ENCODE measurements at places on chromosomes 3 and 15.
A peak's percentile ranks its signal among the peaks of the same experiment; 100 is the strongest.

- DNase-seq: no peak
These were observed 49.3 kb downstream of the CCNB2 start for GRCh38 chr15:59154243-59154642.

GRCh38 chr3:95272781-95273180 lies 1209.9 kb downstream of the NSUN3 start:
- no peak for DNase-seq

DNA sequence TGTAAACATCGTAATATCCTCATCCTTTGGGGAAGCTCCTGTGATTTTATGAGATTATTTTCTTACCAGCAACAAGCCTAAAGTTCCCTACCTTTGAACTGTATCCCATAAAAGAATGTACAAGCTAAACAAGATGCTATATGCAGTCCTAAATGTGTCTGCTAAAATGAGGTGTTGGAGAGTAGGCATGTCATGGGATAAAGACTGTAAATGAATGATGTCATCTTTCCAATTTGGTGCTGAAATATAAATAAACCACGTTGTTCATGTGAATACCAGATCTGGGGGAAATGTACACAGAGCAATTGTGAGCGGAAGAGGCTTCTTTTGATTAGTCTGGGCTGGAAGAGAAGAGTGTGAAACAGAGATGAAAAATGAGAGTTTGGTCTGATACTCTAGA lies 214.9 kb upstream of the WNT5A start:
- DNase-seq: no peak

DNA sequence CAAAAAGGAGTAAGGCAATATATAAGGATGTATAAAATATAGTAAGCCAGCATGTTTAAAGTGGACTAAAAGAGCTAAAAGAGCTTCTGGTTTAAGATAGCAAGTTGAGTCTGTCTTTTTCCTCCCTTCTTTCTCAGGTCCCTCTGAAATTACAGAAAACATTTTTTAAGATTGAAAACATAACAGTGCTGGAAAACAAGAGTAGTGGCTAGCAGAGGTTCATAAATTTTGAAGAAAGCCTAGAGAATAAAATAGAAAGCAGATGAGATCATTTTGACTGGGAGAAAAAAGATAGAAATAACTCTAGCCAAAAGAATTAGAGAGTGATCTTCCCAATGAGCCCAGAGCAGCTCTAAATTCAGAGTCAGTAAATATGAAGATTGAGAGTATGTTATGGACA lies 41.9 kb downstream of the ATP8B4 start:
- DNase-seq: no peak

DNA sequence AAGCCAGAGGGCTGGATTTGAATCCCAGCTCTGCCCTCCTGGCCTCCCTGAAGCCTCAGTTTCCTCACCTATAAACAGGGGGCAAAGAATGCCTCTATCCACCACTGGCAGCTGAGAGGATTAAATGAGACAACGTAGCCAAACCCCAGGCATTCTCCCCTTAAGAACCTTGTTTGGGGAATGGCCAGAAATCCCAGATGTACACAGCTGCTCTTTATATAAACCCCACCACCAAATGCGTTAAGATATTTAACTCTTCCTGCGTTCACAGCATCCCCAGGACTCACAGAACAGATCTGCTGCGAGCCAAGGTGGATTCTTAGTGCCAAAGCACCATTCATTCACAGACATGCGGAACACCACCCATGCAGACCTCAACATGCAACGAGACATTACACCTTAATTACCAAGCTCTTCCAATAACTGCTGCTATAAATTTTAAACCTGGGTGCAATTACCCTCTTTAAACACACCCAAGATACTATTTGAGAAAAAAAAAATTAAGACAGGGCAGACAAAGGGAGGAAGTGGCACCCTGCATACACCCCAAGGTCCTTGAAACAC lies 5.2 kb downstream of the TLE3 start:
- DNase-seq: no peak

DNA sequence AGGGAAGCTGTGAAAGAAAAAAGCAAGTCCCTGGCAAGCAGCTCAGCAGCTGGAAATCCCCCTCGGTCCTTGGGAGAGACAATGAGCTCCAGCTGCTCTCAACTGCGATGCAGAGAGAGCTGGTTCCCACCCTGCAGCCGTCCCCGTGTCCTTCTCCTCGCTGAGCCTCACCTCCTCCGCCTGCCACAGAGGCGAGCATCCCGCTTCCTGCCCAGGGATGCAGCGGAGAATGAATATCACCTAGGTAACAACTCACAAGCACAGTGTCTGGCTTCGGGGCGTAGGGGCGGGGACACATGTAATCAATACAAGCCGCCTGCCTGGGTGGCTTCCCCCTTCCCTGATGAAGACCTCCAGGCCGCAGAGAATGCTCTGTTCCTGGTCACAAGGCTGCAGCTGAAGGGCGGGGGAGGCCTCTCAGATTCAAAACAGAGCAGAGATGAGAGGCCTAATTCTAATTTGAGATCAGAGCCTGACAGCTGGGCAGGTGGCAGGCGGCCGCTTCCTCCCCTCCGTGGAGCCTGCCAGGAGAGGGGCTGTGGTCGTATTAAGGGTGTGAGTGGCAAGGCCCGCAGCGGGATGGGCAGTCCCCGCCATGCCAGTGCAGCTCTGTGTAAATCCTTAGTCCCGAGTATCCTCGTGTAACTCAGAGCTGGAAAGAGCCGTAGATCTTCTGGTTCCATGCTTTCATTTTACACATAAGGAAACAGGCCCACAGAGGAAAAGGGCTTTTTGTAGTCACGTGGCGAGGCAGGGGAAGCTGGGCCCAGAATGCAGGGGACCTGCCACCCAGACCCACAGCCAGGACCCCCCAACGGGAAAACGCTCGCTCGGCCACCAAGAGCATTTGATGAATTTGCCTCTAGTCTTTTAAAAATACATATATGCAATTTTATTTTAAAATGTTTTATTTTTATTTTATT lies 24.3 kb downstream of the ZDHHC19 start:
- DNase-seq: peak; percentile 30

GRCh38 chr15:42507514-42507913 lies 12.1 kb downstream of the SNAP23 start:
- DNase-seq: no peak

- DNase-seq: no peak
These were observed 67.6 kb downstream of the NLGN1 start for GRCh38 chr3:173465112-173465511.

- no peak for DNase-seq
These were observed 199.2 kb downstream of the IL5RA start for GRCh38 chr3:2910997-2911396.

DNA sequence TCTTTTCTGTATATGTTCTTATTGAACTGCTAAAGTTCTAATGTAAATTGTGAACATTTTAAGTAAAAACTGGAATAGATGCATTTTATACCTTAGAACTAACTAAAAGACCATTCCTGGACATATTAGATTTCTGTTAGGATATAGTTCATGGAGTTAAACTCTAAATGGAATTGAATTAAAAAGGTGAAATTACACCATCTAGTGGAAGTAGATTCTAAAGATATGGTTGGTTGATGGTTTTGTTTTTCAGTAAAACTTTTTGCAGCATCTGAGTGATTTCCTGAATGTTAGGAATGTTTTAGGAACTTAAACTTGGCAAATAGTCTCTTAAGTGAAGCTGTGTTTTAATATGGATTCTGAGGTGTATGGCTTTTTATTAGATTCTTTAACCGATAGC lies 96.8 kb downstream of the SLMAP start:
- no peak for DNase-seq

DNA sequence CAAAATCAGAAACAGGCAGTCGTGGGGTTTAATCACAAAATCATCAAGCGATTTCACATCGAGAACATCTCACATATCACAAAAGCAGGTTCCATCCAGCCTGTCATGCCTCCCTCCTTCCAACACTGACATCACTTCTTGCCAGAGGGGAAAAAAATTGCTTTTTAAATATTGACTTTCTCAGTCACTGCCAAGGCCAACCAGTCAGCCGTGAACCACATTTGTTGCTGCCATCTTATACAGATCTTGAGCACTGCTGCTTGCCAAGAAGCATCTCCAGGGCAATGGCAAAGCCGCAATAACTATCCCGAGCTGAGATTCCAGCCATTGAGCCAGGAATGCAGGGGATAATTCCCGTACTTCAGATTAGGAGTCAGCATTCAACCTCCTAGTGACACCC lies 174.6 kb downstream of the ANXA2 start:
- no peak for DNase-seq

GRCh38 chr15:38231436-38231835 lies 21.2 kb upstream of the SPRED1 start:
- DNase-seq: no peak

- DNase-seq: no peak
These were observed 57.1 kb upstream of the ETV5 start for GRCh38 chr3:186166036-186166435.

DNA sequence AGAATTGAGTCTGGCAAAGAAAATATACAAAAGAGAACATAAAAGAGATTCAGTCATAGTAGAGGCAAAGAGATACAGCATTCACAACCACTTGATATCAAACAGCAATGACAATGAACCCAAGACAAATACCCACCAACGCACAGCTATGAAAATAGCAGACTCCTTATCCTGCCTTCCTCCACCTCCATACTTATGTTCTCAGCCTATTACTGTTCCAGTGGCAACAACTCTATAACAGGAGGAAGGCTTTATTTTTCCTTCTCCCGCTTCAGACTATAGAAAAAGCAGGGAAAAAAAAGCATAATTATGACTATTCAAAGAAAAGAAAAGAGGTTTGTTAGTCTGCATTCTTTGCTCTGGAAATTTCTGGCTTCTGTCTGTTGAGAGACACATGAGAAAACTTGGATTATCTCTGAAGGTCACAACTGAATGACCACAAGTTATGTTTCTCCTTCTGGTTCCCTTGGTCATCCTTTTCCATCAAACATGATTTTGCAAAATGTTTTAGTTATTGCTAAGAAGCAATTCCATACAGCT lies 81.2 kb upstream of the PLXND1 start:
- no peak for DNase-seq

- DNase-seq: no peak
These were observed 85.1 kb downstream of the ZBTB20 start for GRCh38 chr3:115062009-115062408.

DNA sequence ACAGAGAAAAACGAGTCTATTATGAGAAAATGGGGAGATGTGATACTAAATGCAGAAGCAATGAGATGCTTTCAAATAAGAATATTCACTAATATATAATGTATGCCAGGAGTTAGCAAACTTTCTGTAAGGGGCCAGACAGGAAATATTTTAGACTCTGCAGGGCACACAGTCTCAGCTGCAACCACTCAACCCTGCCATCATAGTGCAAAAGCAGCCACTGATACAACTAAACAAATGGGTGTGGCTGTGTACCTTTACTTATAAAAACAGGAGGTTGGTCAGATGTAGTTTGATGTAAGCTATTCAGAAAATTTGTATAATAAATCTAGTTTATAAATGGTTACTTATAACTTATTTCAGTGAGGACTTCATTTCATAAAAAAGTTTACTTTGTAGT lies 78.1 kb downstream of the FBXL22 start:
- no peak for DNase-seq

DNA sequence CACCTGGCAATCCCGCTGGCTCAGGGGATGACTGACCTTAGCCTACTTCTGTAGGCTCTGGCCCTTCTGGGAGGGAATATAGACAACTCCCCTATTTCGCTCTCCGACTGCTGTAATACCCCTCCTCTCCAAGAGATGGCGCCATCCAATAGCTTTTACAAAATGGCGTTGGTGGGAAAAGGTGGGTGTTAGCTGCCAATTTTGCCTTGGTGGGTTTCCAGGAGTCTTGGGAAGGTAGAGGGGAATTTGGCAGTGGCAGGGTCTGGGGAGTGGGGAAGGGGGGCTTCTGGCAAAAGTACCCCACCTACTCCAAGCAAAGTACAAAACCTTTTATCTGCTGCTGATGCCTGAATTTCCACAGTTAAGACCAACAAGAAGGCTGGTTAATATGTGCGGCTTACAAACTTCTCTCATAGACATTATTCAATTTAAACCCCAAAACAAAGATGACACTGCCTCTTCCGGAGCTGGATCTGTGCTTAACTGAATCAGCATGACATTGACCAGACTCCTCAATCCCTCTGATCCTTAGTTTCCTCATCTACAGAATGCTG lies 62.1 kb downstream of the RASGRF1 start:
- DNase-seq: no peak

DNA sequence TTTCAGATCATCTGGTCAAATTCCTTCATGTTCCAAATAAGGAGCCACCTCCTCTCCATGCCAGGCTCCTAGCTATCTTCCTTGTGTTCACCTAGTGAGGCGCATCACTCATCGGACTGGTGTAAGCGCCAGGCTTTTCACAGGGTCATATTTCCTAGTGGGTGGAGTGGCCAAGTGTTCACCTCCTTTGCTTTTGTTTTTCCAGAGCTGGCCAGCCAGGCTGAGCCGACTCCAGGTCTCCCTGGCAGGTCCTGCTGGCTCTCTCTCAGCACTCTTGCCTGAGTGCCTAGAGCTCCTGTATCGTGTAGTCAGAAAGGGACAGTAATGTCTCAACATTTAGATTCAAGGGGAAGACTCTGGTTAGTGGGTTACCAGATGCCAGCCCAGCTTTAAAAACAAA lies 31.0 kb downstream of the HEG1 start:
- no peak for DNase-seq

DNA sequence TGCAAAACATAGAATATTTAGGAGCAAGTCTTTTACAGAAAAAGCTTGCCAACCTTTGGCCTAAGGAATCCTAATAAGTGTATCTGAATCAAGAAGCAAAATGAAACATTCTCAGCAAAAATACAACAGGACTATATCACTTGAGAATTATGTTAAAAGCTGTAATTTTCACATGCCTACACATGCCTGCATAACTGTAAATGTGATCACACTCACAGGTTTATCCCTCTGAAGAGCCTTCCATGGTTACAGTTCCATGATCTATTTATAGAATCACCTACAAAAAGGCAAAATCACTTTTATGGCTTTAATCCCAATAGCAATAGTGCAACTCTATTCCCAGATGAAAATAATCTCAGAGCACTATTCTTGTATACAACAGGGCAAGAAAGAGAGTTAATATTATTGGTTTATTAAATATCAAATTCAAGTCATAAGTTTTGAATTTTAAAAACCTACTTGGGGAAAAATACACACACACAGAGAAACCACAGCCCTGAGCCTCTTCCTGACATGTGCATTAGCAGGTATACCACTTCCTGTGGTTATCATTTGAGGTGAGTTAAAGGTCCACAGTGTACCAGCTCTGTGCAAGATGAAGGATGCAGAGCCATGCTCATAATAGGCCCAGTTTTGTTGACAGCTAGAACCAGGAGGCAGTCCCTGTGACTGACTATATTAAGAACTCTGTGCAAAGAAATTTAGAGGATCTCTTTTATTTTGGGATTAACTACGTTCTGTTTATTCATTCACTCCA lies 252.5 kb upstream of the TGFBR2 start:
- DNase-seq: peak; percentile 89

DNA sequence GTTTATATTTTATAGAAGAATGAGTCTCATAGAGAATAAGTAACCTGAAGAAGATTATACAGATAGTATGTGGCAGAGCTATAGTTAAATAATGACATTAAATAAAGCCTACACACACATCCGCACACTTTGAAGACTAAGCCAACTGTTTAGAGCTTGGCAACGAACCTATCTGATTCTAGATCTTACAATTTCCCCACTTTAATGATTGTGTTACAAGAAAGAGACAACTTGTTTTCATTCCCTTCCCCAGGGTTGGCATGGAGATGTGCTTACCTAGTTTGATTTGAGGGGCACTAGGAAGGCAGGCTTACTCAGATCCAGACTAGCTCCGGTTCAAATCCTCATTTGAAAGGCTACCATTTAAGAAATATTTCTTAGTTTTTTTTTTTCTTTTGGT lies 61.9 kb upstream of the CBLB start:
- DNase-seq: no peak

- no peak for DNase-seq
These were observed 5.5 kb downstream of the GFM1 start for GRCh38 chr3:158649791-158650190.

GRCh38 chr3:113212844-113213375 lies 1.6 kb downstream of the BOC start:
- DNase-seq: no peak

Data from central memory CD4-positive, alpha-beta T cell (primary cell).